Naive thymus-derived CD8-positive, alpha-beta T cell (primary cell): ENCODE measurements at places on chromosomes 13 and 19.

DNA sequence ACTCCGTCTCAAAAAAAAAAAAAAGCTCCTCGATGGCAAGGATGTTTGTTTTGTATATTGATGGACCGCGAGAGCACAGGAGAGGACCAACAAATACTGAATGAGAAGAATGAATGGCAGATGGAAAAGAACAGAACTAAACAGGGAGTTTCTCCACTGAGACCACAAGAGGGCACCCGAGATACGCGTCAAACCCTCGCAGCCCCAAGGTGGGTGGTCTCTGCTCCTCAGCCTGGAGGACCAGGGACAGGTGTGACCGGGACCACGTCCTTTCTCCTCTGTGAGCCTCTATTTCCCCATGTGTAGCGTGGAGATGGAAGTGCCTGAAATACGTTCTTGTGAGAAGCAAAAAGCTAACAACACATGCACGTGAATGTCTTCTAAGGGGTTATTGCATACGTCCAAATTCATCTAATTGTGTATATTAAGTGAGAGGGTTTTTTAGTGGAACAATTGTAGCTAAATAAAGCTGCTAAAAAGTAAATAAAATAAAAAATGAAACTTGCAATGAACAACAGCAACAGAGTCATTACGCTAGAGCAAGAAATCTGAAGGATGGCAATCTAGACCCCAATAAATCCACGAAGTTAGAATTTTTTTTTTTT is 8.3 kb upstream of the CDC42EP5 start:
- DNase-seq = peak; percentile 25

GRCh38 chr13:40026174-40026585 is 370.7 kb downstream of the COG6 start:
- peak; percentile 31 for DNase-seq

DNA sequence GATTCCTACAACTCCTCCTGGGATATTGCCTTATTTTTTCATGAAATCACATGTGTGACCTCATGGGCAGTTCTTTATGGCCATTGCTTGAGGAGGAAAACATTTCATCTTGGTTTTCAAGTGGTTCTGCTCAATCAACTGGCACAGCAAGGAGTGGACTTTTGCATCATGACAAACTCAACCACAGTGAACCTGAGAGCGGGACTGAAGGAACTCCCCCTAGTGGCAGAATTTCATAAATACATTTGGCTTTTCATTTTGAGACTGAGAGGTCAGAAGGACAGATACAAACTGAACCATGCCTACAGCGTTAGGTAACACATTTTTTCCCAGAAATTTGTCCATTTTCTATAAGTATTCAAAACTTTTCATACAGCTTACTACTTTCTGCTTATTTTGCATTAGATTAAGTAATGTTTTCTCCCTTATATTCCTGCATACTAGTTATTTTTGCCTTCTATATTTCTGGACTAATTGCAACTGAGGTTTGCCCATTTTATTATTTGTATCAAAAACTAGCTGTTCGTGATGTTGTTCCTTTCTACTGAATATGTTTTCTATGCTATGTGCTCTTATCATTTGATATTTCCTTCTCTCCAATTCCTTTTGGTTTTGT is 13.4 kb upstream of the SIGLEC12 start:
- DNase-seq = no peak

- no peak for DNase-seq
These were observed 140.6 kb downstream of the IRS2 start for GRCh38 chr13:109645831-109646230.
